ENCODE measurements at places on chromosomes 2 and 18.

GRCh38 chr2:112644933-112645309 is 818 bp upstream of the SLC20A1 start:
- DNase-seq: no peak

DNA sequence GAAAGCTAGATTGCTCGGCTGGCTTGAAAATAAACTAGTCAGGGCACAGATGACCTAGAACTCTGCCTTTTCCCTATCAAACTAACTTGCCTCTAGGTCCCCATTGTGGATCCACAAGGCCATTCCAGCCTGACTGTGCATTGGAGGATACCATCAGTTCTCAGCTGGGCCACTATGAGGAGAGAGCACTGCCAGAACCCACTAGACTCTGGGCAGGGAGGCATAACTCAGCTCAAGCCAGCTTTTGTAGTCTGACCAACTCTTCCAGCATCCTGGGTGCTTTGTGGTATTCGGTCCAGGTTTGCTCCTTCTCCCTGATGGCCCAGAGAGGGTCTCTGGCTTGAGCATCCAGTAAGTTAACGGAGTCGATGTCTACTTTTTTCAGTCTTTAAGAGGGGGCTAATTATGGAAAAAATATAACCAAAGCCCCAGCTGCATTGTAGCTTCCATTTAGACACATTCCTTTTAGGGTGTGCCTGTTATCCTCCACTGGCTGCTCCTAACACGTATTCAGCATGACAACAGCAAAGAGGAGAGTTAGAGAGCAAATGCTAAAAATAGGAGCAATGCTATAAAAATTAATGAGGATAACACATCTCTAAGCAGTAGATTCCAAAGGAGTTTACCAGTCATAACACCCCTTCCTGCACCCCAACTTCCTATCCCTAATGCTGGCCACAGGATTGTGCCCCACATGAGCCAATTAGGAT is 15.2 kb downstream of the GKN2 start:
- no peak for DNase-seq

DNA sequence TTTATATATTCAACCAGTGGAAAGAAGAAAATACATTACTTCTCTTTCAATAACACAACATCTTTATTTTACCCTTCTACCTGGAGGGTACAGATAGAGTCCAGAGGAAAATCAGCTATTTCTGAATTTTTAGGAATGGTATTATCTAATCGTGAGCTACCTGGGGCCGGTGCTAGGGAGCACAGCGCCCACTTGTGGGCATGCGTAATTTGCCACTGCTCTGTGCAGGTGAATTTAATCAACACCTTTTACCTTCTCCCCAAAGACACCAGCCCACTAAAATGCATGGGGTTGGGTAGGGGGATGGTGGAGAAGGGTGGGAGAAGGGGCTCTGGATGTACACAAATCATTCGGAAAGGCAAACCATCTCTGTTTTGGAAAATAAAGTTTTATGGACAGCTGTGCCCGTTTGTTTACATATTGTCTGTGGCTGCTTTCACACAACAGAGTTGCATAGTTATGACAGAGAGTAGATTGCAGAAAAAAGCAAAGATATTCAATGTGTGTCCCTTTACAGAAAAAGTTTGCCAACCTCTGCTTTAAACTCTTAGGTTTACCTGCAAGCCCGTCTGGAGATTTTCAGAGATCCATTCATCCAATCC is 51.5 kb upstream of the DCC start:
- no peak for DNase-seq

- DNase-seq: no peak
Observed at GRCh38 chr2:191790737-191791136, 56.2 kb downstream of the CAVIN2 start.

- DNase-seq: no peak
Observed at GRCh38 chr18:5984245-5984644, 88.9 kb upstream of the TMEM200C start.

GRCh38 chr2:234145511-234145910 is 95.0 kb downstream of the SPP2 start:
- DNase-seq: no peak

GRCh38 chr2:170265321-170265720 is 87.4 kb downstream of the MYO3B start:
- no peak for DNase-seq

- no peak for DNase-seq
Observed at GRCh38 chr18:63763831-63764600, 11.2 kb upstream of the SERPINB7 start.

DNA sequence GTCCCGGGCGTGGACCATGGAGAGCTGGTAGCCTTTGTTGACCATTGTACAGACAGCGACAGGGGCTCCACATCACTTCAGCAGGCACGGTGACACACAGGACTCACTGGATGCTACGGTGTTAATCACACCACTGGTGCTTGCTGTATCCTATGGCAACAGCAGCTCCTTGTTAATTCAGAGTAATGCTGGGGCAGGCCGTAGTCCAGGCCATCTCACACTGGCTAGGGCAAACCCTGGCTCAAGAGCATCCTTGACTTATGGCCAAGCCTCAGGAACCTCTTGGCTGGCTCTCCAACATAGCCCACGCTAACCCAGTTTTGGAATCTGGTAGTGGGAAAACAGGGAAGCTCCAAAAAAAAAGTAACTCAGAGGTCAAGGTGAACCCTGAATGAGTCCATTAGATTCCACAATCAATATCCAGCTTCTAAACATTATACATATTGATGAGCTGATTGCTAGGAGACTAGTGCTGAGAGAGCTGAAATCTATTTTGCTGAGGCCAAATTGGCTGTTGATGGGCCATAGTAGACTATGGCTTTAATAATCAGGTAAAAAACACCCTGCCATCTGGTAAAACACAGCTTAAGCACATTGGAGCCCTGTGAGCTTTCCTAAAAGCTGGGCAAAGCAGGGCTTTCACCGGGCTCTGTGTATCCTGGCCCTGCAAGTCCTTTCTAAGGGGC is 253.6 kb downstream of the PRKCE start:
- no peak for DNase-seq

GRCh38 chr2:113229795-113230194 is 48.9 kb downstream of the PAX8 start:
- no peak for DNase-seq

DNA sequence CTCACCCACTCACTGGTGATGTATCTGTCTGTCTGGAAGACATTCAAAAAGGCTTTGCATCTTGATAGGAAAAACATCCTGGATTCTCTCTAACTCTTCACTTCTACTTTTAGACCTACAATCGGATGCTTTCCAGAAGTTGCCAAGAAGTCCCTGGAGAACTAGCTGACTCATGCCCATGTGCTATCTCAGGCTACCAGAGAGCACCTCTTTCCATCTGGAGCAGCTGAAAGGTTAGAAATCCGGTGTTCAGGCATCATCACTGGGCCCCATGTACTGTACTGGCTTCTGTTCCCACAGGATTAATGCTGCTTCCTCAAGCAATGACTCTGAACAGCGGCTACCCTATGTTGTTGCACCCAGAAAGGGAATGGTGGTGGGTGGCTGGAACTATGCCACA is 259.0 kb downstream of the NBAS start:
- DNase-seq: no peak

DNA sequence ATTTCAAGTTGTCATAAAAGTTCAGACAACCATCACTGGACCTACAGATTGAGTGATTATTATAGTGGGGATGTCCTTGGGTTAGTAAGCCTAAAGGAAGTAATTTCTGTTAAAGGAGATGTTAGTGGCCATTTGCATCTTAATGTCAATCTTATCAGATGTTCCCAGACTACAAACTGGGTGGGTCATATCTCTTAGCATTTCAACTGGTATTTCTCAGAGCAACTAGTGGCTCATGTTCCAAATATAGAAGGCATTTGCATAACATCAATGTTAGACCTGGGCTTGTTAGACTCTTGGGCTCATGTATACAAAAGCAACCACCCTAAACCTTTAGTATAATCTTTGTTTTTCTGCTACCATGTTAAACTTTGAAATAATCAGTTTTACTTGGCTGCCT is 17.9 kb downstream of the PLEKHA3 start:
- no peak for DNase-seq

GRCh38 chr2:23566241-23567142 is 181.5 kb downstream of the KLHL29 start:
- DNase-seq: no peak

DNA sequence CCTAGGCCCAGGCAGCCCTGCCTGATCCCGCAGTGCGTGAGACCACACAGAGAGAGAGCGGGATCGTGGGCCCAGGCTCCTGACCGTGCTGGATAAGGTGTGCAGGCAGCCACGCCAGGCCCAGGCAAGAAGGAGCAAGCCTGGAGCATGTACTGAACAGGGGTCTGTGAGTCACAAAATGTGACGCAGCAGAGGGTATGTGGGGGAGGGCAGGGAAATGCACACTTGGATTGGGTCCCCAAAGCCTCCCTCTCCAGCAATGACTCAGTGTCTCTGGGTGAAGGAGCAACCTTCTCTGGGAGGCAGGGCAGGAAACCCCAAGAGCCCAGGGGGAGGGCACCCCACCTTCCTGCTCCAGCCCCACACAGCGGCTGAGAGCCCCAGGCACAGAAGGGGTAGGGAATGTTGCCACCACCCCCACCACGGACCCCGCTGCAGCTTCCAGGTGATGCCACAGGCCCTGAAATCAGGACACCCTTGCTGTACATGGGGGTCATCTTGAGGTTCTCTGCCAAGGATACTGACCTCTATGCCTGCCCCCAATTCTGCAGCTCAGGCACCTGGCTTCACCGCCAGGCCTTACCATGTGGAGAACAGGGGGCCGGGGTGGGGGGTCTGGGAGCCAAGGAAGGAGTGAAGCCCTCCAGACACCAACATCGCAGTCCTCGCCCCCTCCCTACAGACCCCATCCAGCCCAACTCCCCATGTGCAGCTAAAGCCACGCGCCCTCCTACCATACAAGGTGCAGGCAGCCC is 1.3 kb upstream of the GPC1 start:
- DNase-seq: peak; percentile 46

DNA sequence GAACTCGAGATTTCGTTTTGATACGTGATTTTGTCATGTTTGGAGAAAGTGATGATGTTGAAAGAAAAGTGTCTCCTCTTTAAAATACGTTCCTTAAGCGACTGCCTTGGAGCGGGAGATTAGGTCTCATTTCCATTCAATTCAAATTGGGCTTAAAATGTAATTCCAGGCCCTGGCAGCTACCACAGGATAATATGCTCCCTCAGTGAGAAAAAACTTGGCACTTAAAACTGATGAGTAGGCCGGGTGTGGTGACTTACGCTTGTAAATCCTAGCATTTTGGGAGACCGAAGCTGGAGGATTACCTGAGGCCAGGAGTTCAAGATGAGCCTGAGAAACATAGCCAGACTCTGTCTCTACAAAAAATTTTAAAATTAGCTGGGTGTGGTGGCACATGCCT is 146.3 kb upstream of the L3MBTL4 start:
- no peak for DNase-seq

GRCh38 chr2:121803503-121803902 is 48.1 kb downstream of the TSN start:
- DNase-seq: no peak

DNA sequence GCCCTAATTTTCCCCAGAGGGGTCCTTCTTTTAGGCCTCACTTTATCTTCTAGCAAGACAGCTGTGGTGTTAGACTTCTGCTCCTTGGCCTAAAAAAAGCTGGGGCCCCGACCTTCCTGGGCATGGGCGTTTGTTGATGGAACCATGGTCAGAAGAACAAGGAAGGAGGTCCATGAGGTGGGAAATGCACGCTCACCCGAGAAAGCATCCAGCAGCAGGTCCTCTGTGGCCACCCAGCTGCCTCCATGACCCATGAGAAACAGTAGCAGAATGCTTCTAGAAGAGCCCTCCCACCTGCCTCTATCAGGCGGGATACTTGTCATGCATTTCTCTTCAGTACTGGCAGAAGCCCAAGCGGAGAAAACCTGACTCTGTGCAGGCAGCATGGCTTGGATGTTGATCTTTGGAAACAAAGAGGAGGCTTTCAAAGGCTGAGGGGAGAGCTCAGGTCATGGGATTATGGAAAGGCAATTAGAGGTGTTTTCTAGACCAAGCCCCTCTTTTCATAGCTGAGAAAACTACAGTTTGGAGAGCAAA is 249.1 kb downstream of the FAM210A start:
- peak; percentile 27 for DNase-seq
